ENCODE measurements at places on chromosomes 5 and 9.

DNA sequence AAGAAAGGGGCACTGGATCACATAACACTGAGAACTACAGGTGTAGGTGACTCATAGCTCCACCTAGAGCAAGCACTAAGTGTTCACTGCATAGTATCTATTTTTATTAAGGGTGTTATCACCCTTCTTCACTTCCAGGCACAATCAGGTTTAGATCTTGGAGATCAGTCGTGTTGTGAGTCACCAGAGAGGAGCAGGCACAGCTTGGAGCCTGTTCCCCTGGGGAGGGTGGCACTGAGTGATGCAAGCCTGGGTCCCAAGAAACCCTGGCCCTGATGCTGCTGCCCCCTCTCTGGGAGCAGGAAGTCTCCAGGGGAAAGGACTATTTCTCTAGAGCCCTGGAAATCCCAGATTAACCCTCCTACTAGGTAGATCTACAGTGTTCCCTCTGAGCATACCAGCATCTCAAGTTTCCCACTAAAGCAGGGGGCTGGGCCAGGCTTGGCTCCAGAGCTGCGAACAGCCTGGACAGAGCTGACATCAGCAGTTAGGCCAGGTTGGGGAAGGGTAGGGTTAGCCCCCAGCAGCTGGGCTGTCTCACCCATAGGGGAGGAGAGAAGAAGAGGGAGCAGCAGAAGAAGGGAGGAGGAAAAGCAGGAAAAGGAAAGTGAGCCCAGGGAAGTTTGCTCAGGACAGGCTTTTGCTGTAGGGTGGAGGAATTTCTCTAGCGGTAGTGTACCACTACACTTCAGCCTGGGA, 28.1 kb upstream of the SPINK4 start:
- DNase-seq = no peak

- DNase-seq = no peak
These were observed 1.5 kb downstream of the IGFBPL1 start for GRCh38 chr9:38422555-38423260.

GRCh38 chr9:92931606-92932005, 15.7 kb upstream of the FGD3 start:
- DNase-seq = no peak

GRCh38 chr5:36414869-36415282, 113.2 kb upstream of the RANBP3L start:
- DNase-seq = no peak

DNA sequence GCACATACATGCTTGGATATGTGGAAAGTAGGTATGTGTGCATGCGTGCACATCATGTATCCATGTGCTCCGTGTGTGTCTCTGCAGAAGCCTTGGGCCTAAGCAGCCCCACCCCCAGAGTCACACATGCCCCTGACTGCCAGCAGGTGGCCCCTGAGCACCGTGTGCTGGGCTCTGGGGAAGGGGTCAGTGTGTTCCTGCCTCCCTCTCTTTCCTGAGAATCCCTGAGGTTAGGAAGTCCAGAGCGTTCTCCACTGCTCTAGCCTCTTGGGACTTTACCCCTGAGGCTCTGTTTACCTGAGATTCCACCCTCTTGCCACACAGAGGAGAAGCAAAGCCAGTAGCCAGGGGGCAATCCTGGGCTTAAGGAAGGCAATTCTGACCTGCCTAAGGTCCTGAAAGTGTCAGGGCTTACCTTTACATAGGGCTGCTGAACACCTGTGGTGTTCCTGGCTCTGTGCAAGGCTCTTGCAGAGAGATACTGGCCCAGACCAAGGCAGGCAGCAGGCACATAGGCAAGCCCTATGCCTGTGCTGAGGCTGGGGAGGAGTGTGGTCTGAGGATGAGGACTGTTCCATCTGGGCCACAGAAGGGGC, 207.3 kb downstream of the TMEM38B start:
- DNase-seq = no peak

DNA sequence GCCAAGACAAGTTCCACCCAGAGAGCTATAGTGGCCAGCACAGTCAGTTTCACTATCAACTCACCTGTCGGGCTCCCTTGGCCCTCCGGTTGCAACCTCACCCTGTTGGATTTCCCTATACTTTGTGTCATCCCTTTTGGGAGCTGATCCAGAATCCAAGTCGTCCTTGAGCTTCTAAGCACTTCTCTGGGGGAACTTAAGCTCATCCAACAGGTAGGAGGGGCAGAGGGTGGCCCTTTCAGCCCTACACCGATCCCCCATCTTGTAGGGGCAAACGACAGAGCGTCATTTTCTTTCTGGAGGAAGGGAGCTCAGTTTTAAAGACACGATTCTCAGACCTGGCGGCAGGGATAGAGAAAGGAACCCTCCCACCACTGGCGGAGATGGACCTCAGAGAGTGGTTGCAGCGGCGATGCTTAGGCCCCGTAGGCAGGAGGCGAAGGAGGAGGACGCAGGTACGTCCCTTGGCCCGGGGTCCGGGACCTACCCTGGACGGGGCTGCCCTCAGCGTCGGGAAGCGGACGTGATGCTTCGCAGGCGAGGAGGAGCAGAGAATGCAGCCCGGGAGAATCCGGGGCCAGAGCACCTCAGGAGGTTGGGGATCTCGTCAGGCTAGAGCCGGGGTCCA, 519 bp downstream of the ZER1 start:
- DNase-seq = no peak

DNA sequence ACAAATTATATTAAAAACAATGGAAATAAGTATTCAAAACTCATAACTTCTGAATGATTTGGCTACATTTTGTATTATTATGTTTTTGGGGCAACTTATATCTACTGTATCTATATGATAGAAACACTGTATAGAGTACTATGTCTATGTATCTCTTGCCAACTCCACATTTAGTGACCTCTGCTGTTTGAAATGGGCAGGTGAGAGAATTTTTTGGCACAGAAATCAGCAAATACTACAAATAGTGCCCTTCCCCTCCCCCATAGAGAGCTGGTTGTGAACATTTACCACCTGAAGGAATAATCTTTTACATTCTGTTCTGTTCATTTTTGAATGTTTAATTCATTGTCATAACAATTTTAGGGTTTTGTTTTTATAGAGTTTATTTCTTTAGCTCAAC, 545.3 kb downstream of the PDE4D start:
- DNase-seq = no peak

GRCh38 chr9:131715906-131716305, 24.0 kb downstream of the RAPGEF1 start:
- DNase-seq = no peak

DNA sequence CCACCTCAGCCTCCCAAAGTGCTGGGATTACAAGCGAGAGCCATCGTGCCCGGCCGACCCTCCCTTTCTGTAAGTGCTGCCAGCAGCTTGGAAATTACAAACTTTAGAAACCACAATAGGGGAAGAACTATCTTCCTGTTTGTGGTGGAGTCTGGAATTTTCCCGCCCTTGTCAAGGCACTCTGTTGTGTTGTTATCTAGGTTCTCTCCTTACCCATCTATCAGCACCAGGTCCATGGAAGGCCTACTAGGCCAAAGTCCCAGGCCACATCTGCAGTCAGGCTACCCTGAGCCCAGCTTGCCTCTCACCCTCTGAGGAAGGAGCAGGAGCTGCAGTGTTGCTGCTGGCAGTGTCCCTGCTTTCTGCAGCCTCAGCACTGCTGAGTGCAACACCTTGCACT, 214.9 kb downstream of the MCTP1 start:
- no peak for DNase-seq

- no peak for DNase-seq
These were observed 45.0 kb downstream of the MRPL36 start for GRCh38 chr5:1754531-1755220.

DNA sequence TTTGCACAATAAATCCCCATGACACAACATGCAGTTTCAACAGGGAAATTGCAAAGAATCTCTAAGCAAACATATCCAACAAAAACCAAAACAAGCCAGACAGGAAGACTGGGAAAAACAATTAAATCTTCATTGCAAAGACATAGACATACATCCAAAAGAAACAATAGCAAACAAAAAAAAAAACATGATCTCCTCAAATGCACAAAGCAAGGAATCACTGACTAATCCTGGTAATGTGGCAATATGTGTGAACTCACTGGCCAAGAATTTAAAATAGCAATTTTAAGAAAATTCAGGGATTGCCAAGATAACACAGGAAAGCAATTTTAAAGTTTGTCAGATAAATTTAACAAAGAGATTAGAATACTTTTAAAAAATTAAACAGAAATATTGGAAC, 520.1 kb upstream of the SMC2 start:
- no peak for DNase-seq

GRCh38 chr9:116270546-116270945, 117.0 kb downstream of the PAPPA start:
- no peak for DNase-seq

DNA sequence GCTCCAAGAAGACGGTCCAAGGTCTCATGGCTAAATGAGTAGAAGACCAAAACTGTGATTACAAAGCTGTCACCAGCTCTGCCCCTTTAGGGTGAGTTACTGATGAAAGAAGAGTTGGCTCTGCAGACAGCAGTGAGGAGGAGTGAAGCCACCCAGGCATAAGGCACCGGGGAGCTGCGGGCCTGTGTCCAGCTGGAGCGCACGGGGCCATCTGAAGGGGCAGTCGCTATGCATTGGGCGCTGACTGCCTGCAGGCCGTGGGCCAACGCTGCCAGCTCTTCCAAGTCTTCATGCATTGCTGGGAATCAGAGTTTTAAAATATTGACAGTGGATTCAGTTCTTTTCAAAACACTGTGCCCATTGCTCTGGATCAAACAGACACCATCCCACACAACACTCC, 70.3 kb downstream of the DAPK1 start:
- DNase-seq = no peak

DNA sequence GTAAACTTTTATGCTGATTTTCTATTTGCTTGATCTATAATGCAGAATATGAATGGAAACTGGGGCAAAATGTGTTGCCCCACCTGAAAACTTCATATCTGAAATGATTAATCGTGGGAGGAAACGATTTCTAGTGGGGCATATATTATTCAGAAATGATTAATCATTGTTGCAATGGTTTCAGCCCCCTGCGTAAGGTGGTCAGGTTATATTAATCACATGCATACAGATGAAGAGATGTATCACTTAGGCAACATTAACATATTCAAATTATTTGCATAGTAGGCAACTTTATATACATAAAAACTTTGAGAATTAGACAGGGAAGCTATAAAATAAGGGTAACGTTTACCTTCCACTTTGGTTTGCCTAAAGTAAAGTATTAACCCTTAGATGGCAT, 49.8 kb downstream of the LSM11 start:
- DNase-seq = no peak

DNA sequence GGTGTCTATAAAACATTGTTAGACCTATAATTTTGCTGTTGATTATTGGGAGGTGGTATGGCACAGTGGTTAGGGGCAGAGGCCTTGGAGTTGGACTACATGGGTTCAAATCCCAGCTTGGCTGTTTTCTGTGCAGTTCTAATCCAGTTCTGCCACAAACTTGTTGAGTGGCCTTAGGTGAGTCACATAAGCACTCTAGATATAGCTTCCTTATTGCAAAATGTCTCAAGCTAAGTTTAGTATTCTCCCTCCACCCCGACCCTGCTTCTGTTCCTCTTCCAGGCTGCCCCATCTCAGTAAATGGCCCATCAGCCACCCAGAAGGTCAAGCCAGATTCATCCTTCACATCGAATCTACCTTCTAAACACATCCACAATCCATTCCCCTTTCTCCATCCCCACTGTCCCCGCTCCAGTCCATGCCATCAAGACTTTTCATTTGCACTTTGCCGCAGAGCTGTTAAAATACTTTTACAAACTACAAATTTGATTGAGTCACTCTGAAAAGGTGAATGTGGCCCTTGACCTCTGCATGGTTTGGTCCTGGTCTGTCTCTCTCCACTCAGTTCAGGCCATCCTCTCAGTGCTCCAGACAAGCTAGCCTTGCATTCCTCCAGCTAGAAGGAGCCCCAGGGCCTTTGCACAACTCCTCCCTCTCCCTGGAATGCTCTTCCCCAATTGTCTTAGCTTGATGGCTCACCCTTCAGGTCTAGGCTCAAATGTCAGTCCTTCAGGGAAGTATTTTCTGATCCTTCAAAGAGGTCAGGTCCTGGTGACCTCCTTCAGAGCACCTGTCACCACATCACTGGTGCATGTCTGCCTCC, 10.0 kb upstream of the HDHD3 start:
- no peak for DNase-seq

- no peak for DNase-seq
These were observed 321.6 kb downstream of the CEMIP2 start for GRCh38 chr9:71446473-71447411.

- DNase-seq = no peak
These were observed 118.9 kb upstream of the ELL2 start for GRCh38 chr5:96080557-96080956.

GRCh38 chr5:58675341-58675740, 92.5 kb downstream of the RAB3C start:
- DNase-seq = no peak

DNA sequence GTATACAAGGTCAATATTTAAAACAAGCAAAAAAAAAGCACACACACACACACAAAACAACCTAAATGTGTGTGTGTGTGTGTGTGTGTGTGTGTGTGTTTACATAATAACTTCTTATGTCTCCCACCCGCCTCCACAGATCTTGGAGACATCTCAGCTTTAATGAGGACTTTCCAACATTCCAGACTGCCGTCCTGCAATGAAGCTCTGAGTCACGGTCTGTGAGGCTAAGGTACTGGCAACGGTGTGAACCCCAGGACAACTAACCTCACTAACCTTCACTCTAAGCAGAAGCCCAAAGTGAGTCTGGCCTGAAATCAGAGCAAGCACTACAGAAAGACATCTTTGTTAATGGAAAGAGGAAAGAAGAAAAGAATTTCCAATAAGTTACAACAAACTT, 22.3 kb downstream of the ZNF474 start:
- no peak for DNase-seq

DNA sequence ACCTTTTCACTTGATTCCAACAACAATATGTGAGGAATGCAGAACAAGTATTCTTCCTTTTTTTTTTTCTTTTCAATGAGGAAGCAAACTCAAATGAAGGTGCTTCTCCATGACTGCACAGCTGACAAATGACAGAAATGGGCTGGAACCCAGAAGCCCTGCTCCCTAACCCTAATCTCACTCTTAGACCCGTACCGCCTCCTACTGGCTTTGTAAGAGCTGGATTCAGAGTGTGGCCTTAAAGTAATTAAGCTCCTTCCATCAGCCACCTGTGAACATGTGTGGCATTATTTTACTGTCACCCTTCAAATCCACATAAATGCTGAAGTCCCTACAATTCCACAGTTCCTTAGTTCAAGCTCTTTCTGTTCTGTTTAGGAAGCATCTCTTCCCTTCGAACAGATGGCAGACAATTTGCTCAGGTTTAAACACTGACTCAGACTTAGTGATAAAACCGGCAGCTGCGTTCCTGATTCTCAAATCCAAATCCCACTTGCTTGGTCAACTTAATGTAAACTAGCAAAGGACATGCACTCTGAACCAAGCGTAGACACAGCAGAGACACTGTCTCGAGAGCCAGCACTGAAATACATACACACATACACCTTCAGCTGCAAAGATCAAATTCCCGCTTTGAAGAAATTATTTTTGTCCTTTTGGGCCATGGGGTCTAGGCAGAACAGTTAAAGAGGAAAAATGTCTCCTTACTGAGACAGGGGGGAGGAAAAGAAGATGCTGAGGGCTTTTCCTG, 316.7 kb upstream of the TLE4 start:
- DNase-seq = no peak

- DNase-seq = peak; percentile 35
These were observed 603 bp downstream of the DENND1A start for GRCh38 chr9:123929177-123929869.

All from activated naive CD4-positive, alpha-beta T cell (primary cell).